Activated CD4-positive, alpha-beta T cell treated with anti-CD3 and anti-CD28 coated beads for 48 hours (primary cell): ENCODE measurements at places on chromosomes 4 and X.

DNA sequence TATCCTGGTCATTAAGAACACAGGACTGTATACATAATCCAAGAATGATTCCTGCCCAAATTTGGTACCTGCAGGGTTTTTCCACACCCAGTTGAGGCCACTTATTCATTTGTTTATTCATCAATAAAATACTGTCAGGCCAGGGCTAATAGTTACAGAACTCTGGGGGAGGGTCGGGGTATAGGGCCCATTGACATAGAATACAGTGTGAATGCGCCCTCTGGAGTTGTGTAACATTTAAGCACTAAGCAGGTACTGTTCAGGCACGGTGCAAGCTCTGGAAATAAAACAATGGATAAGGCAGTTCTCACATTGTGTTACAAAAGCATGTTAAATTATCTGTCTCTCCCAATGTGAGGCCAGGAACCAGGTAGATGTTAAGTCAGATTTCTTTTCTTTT, 30.8 kb upstream of the LRBA start:
- DNase-seq: no peak

- no peak for DNase-seq
Measured at GRCh38 chr4:166987026-166987425, 247.3 kb downstream of the SPOCK3 start.

DNA sequence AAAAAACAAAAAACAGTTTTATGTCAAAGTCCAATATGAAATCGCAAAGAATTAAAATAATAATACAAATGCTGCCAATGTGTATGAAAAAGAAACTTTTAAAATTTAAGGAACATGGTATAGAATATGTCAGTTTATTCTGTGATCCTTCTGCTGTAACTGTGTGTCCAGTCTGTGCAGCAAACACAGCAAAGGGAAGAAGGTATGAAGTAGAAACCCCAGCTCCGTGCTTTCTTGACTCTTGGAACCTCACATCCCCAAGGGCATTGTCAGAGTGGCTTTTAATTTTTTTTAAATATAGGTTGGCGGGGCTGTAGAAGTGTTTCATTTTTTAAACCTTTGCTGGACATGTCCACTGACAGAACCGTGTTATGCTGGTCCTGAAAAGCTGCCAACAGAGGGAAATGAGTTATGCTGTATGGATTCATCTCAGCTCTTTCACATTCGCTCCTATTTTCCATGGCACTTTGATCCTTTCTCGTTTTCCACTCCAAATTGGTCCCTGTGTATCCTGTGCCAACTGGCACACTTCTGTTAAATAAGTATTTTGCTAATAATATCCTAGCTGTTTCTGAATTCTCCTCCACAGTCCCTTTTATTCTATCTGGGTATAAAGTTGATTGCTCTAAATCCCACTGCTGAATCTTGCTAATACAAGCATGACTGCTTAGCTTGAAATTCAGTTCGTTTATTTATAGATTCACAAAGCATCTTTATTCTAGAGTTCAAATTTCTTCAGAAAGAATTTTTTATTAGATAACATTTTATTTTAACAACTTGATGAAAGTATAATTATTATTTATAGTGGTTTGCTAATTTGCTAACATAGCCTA, 127.0 kb upstream of the DDIT4L start:
- no peak for DNase-seq

DNA sequence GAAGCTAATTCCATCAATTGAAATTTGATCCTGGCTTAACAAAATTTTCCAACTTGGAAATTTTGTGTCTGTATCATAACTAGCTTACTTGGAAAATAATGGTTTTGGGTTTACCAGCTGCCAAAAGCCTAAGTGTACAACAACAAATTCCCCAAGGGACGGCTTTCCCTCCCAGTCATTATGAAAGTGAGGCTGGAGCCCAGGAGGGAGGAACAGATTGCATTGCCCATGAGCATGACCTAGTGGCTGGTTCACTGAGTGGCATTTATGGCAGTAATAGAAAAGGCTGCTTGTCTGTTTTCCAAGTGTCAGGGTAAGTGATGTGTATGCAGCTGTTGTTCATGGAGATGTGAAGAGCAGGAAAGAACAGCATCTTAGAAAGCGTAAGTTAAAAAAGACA, 70.8 kb upstream of the HHIP start:
- no peak for DNase-seq

DNA sequence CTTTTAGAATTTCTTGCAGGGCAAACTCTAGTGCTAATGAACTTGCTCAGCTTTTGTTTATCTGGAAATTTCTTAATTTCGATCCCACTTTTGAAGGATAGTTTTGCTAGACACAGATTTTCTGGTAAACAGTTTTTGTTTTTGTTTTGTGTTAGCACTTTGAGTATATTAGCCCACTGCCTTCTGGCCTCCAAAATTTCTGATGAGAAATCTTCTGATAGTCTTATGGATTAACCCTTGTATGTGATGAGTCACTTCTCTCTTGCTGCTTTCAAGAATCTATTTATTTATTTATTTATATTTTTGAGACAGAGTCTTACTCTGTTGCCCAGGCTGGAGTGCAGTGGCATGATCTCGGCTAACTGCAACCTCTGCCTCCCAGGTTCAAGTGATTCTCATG, 27.0 kb upstream of the GIMD1 start:
- DNase-seq: no peak

GRCh38 chrX:107504006-107504405, 54.6 kb downstream of the FRMPD3 start:
- DNase-seq: no peak

GRCh38 chrX:38335382-38335781, 8.1 kb upstream of the RPGR start:
- DNase-seq: no peak

- DNase-seq: no peak
Measured at GRCh38 chrX:70456256-70456655, 11.6 kb downstream of the DLG3 start.

- no peak for DNase-seq
Measured at GRCh38 chr4:150063128-150063527, 15.1 kb upstream of the DCLK2 start.

DNA sequence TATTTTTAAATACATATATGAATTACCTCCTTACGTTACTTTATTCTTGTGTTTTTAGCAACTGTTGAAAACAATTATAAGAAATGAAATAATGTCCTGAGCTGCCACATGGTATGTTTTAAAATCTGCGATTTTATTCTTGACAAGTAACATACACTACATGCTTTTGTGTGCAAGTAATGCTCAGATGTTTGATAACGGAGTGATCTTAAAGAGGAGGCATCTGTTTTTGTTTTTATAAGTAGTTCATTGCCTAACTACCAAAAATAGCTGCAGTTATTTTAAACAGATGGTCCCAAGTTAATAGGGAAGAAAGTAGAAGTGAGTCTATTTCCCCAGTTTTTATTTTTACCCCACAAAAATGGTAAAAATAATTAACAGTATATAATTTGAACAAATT, 55.2 kb downstream of the GAB1 start:
- no peak for DNase-seq

DNA sequence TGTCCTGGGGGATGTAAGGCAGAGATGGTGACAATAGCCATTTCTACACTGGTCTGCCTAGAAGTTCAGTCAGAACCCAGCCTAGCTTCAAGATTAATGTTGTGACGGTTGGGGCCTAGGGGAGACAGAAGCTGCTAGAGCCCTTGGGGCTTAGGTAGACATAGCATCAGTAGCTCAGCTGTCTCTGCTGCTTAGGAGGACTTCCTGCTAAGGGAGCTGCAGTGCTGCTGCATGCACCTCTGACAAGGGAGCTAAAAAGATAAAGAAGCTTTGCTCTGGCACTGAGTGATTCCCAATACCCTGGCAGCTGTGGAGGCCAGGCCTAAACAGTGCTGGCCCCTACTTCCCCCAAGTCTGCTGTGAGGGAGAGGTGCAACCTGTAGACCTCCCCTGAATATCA, 116.0 kb downstream of the CT47B1 start:
- no peak for DNase-seq

DNA sequence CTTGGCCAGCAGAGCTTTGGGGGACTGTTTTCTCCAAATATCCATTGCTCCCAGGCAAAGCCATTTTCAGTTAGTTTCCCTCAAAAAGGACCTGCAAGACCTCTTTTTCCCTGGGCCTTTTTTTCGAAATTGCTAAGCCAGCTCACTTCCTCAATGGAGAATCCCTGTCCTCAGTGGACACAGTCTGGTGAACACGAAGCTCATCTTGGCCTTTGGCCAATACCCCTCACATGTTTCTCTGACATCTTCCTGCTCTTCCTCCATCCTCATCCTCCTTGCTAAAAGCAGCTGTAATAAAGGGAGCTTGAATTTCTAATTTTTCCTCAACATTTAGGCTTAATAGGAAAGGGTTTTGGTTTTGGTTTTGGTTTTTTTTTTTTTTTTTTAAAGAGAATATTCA, 17.6 kb upstream of the PRPS1 start:
- DNase-seq: no peak

- DNase-seq: no peak
Measured at GRCh38 chrX:8084006-8084405, 87.1 kb downstream of the VCX2 start.

DNA sequence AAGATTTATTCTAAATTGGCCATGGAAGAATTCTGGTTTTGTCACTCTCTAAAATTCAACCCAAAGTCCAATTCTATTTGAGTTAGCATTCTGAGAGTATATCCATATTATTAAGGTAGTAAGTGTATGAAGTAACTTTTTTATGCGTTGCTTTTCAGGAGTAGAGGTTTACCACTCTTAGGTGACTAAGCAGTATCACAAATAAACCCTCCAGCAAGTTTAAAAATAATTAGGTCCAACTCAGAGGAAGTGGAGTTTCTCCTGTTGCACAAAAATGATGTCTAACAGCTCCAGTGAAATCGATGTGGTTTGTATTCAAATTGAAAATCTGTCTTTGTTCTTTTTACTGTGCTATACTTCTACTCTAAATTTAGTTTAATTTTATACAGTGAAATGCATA, 6.6 kb downstream of the SCML1 start:
- no peak for DNase-seq

- no peak for DNase-seq
Measured at GRCh38 chr4:52959541-52959940, 97.4 kb downstream of the RASL11B start.
